Activated naive CD8-positive, alpha-beta T cell treated with anti-CD3 and anti-CD28 coated beads, Interleukin-2, amount 10 ng/mL, durations not matched to agents 7 days and 5 days (primary cell): ENCODE measurements at places on chromosomes 6 and 20. TPM values are rescaled to one million over a fixed set of nuclear protein-coding genes. Genes with fewer than 3 reads are reported as not detected.

PNPLA1 gene
- not detected for total RNA-seq

- DNase-seq = no peak
- no peaks in the 10 kb centered on the region for H3K36me3 ChIP-seq
- H3K27me3 ChIP-seq = peaks cover 28% of the 10 kb centered on the region
- peaks cover 10% of the 10 kb centered on the region for H3K4me1 ChIP-seq
Measured at GRCh38 chr20:38117635-38118034, 47.4 kb downstream of the TGM2 start.

GRCh38 chr6:81235512-81235911, 517.0 kb downstream of the TENT5A start:
- no peaks in the 10 kb centered on the region for H3K36me3 ChIP-seq
- no peaks in the 10 kb centered on the region for H3K27me3 ChIP-seq
- H3K27ac ChIP-seq = no peak overlapping the region
- no peak overlapping the region for H3K4me3 ChIP-seq
- no peak for DNase-seq
- H3K4me1 ChIP-seq = no peaks in the 10 kb centered on the region

KCNS1 gene
- 0.08 TPM for total RNA-seq

DNA sequence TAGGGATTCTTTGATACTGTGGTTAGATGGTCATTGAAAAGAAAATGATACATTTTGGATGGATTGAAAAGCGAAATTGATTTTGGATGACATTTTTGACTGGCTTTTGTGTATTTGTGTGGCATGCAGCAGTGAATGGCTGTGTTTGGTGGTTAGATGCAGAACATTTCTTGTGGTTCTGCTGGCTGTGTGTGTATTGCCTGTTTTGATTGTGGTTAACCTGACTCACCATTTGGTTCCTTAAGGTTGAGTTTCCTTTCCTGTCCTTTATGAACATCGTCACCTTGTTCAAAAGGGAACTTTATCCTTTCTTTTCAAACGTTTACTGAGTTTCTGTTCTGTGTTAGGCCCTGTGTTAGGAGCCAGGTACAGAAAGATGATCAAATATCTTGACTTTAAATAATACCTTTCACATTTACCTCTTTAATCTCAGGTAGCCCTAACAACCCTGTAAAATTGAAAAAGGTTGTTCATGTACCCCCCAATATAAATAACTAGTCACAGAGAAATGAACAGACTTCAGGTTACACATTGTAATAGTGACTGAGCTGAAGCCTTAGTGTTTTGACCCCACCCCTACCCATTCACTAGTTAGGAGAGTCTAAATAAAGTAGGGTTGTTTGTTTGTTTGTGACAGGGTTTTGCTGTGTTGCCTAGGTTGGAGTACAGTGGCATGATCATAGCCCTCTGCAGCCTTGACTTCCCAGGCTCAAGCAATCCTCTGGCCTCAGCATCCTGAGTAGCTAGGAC, 23.8 kb downstream of the ANKS1A start:
- H3K27ac ChIP-seq = peak overlapping the region; percentile 52
- H3K36me3 ChIP-seq = peaks cover 2% of the 10 kb centered on the region
- DNase-seq = no peak

GRCh38 chr6:37426945-37427510, 6.0 kb upstream of the CMTR1 start:
- peaks cover 24% of the 10 kb centered on the region for H3K27me3 ChIP-seq
- peaks cover 4% of the 10 kb centered on the region for H3K36me3 ChIP-seq
- no peak overlapping the region for H3K4me3 ChIP-seq
- no peak overlapping the region for H3K27ac ChIP-seq
- no peak for DNase-seq

SGK2 gene
- total RNA-seq = 0.48 TPM

IER3 gene
- total RNA-seq = 49.1 TPM

DNA sequence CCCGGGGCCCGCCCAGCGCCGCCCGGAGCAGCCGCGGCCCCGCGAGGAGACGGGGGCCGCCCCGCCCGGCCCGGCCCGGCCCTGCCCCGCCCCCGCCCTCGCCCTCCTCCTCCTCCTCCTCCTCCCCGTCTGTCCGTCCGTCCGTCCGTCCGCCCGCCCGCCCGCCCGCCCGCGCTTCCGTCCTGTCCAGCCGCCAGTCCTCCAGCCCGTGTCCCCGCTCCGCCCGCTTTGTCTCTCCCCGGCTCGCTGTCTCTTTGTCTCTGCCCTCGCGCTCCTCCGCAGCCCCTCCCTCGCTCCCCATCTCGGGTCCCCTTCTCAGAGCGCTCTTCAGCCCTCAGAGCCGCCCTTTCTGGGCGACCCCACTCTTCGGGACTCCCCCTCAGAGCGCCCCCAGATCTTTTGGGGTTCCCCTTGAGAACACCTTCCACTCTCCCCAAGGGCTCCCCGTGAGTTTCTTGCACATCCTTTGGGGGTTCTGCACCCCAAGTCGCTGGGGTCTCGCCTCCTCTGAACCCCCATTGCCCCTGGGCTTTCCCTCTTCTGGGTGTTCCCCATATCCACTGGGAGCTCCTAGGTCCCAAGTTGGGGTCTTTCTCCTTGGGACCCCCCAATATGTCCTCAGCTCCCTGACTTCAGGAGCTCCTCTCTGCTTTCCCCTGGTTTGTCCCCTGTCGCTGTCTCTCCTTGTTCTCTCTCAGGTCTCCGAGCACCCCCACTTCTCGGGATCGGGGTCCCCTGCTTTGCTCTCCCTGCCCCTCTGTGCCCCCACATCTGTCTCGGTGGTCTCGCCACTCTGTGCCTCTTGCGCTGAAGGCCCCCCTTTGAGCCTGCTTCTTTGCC, 79.5 kb upstream of the MYL9 start:
- peak overlapping the region; percentile 89 for H3K27ac ChIP-seq
- H3K4me1 ChIP-seq = peaks cover 41% of the 10 kb centered on the region
- DNase-seq = peak; percentile 63
- peak overlapping the region; percentile 95 for H3K4me3 ChIP-seq
- no peaks in the 10 kb centered on the region for H3K36me3 ChIP-seq

DNA sequence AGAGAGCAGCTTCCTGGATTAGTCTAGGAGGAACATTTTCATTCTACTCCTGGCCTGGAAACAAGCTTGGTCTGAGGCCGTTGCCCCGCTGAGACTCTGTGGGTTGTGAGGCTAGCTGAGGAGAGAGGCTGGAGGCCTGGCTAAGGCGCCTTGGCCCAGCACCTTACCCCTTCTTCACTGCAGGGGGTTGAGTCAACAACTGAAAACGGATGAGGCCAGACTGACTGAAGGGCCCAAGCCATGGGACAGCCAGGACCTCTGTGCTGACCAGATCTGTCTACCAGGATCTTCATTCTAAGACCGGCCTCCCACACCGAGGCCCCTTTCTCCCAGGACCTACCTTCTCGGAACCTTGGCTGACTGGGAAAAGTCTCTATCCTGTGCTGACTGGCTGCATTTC, 3.5 kb upstream of the AVP start:
- no peaks in the 10 kb centered on the region for H3K36me3 ChIP-seq
- no peak for DNase-seq
- H3K27me3 ChIP-seq = peaks cover 26% of the 10 kb centered on the region
- no peak overlapping the region for H3K4me3 ChIP-seq
- H3K27ac ChIP-seq = no peak overlapping the region

- H3K27ac ChIP-seq = peak overlapping the region; percentile 92
- H3K36me3 ChIP-seq = peaks cover 15% of the 10 kb centered on the region
- no peaks in the 10 kb centered on the region for H3K27me3 ChIP-seq
- H3K4me1 ChIP-seq = peaks cover 71% of the 10 kb centered on the region
Measured at GRCh38 chr6:111989743-111990142, 64.2 kb upstream of the CCN6 start.

- DNase-seq = no peak
- H3K27ac ChIP-seq = no peak overlapping the region
- no peaks in the 10 kb centered on the region for H3K36me3 ChIP-seq
- no peaks in the 10 kb centered on the region for H3K27me3 ChIP-seq
- H3K4me1 ChIP-seq = no peaks in the 10 kb centered on the region
Measured at GRCh38 chr20:41854765-41855164, 236.6 kb upstream of the CHD6 start.

DNA sequence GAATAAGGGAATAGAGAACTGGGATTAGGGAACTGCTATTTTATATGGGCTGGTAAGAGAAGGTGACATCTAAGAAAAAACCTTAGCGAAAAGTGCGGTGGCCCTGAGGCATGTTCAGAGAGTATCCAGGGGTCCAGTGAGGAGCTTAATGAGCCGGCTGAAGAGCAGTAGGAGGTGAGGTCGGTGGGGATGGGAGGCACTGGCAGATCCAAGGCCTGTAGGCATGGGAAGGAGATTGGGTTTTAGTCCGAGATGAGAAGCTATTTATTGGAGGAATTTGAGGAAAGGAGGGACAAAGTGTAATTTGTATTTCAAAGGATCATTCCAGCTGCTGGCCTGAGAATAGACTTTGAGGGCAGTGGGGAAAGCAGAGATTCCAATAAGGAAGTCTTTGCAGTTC, 123.8 kb downstream of the QKI start:
- no peaks in the 10 kb centered on the region for H3K27me3 ChIP-seq
- no peak overlapping the region for H3K4me3 ChIP-seq

KIAA0408 gene
- total RNA-seq = 3.5 TPM

- H3K27ac ChIP-seq = no peak overlapping the region
- no peak for DNase-seq
- no peaks in the 10 kb centered on the region for H3K36me3 ChIP-seq
- H3K27me3 ChIP-seq = no peaks in the 10 kb centered on the region
Measured at GRCh38 chr6:34709386-34709785, 12.8 kb upstream of the ILRUN start.

MACROD2 gene
- not detected for total RNA-seq

ZNF337 gene
- total RNA-seq = 26.6 TPM

- no peak for DNase-seq
- no peaks in the 10 kb centered on the region for H3K27me3 ChIP-seq
- peaks cover 8% of the 10 kb centered on the region for H3K4me1 ChIP-seq
- H3K4me3 ChIP-seq = no peak overlapping the region
- H3K36me3 ChIP-seq = peaks cover 35% of the 10 kb centered on the region
- H3K27ac ChIP-seq = no peak overlapping the region
Measured at GRCh38 chr6:20444786-20445271, 43.1 kb downstream of the E2F3 start.

DNA sequence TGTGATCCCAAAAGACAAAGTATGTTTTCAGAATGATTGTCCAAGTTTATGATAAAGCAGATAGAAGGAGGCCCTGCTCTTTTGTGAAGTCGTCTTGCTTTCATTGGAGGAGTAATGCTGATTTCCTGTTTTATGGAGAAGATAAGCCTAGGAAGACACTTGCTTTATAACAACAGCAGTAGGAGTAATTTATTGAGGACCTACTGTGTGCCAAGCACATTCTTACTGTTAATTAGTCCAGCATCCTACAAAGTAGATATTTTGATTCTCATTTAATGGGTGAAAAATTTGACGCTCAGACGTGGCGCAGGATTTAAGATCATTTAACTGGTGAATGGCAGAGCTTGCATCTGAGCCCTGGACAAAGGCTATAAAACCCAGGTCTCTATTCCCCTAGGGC, 87.6 kb downstream of the ZDHHC14 start:
- no peak overlapping the region for H3K4me3 ChIP-seq
- H3K36me3 ChIP-seq = no peaks in the 10 kb centered on the region
- no peaks in the 10 kb centered on the region for H3K27me3 ChIP-seq
- no peak for DNase-seq
- H3K4me1 ChIP-seq = peaks cover 12% of the 10 kb centered on the region

SLC25A27 gene
- 0.64 TPM for total RNA-seq

BCAS1 gene
- total RNA-seq = 0.09 TPM

DYNLT2 gene
- total RNA-seq = 2.3 TPM

DNA sequence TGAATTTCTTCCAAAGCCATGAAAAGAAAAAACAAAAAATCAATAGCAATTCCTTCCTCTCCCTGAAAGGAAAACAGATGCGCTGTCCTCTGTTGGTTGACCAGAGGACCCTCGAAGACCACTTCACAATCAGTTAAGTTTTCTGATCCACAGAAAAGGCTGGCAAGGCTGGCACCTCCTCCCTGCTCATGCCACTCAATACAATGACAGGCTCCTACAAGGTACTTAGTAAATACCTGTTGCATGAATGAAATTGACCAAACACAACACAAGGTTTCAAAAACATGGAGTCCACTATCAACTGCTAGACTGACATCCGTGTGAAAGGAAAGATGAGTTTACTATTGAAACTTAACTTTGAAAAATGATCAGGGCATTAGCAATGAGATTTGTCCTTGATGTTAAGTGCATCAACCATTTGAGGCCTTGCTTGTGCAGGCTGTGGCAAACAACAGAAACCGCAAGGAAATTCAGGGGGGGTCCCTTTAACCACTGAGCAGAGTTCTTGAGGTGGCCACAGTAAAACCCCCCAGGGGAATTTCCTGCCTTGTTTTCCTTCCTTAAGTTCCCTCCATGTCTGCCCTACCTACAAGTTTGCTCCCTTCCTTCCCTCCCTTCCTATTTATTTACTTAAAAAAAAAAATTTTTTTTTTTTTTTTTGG, 27.9 kb upstream of the RTF2 start:
- peak overlapping the region; percentile 87 for H3K27ac ChIP-seq
- peak overlapping the region; percentile 59 for H3K4me3 ChIP-seq
- peak; percentile 68 for DNase-seq
- H3K36me3 ChIP-seq = peaks cover 44% of the 10 kb centered on the region
- no peaks in the 10 kb centered on the region for H3K27me3 ChIP-seq
- peaks cover 45% of the 10 kb centered on the region for H3K4me1 ChIP-seq

DNA sequence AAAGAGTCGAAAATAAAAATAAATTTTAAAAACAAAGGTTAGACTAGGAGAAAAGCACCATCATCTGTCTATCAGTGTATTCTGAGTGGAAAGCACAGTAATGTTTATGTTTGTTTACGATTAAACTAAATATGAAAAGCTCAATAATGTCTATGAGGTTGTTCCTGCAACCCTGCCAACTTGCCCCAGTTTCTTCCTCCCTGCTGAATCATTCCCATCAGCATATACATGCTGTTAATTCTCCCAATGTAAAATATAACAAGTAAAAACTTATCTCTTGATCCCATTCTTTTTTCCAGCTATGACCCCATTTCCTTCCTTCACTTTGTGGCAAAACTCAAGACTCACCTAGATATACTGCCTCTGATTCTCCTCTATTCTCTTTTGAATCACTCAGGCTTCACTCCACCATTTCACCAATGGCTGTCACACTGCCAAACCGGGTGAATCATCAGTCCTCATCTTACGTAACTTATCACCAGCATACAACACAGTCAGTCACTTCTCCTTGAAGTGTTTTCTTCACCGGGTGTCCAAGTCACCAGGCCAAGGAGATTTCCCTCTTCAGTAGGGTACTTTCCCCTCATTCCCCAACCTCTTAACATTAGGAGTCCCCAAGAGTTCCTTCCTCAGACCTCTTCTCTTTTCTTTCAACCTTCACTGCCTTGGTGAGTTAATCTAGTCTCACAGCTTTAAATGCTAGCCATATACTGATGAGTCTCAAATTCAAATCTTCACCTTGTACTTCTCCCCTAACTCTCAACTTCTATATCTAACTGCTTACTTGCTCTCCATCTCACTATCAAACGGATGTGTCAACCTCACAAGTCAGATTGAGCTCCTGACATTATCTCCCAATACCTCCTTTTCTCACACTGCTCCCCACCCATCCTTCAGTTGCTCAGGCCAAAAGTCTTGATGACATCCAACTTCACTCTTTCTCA, 6.2 kb downstream of the TMEM242 start:
- H3K27ac ChIP-seq = no peak overlapping the region
- peaks cover 20% of the 10 kb centered on the region for H3K36me3 ChIP-seq
- no peak for DNase-seq

GRCh38 chr20:56429502-56429901, 17.4 kb downstream of the CASS4 start:
- peaks cover 38% of the 10 kb centered on the region for H3K4me1 ChIP-seq
- peaks cover 61% of the 10 kb centered on the region for H3K36me3 ChIP-seq
- H3K4me3 ChIP-seq = peak overlapping the region; percentile 83
- no peak for DNase-seq
